ENCODE measurements at places on chromosomes 1 and 21. TPM values are rescaled to one million over a fixed set of nuclear protein-coding genes. Genes with fewer than 3 reads are reported as not detected.
A peak's percentile ranks its signal among the peaks of the same experiment; 100 is the strongest.

DNA sequence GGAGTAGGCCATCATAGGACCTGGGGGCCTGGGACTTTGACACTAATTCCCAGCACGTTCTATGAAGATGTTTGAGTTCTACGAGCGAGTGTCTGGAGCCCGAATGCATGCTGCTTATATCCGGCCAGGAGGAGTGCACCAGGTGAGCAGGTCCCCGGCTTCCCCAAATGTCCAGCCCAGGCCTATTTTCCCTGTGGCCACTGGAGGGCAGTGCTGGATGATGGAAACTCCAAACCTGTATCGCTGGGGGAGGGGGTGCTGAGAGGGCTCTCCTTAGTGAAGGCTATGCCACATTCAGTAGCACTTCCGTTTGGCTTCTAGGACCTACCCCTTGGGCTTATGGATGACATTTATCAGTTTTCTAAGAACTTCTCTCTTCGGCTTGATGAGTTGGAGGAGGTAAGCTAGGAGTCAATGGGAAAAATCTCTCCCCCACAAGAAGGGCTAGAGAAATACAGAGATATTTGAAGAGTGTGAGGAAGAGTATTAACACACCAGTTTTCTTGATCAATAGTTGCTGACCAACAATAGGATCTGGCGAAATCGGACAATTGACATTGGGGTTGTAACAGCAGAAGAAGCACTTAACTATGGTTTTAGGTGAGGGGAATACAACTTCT lies 5.2 kb upstream of the FCER1G start:
- peaks cover 31% of the 10 kb centered on the region for H3K36me3 ChIP-seq
- H3K27ac ChIP-seq = peak overlapping the region; percentile 46
- H3K4me1 ChIP-seq = peaks cover 32% of the 10 kb centered on the region
- no peaks in the 10 kb centered on the region for H3K27me3 ChIP-seq
- DNase-seq = peak; percentile 51
- no peak overlapping the region for H3K4me3 ChIP-seq

DNA sequence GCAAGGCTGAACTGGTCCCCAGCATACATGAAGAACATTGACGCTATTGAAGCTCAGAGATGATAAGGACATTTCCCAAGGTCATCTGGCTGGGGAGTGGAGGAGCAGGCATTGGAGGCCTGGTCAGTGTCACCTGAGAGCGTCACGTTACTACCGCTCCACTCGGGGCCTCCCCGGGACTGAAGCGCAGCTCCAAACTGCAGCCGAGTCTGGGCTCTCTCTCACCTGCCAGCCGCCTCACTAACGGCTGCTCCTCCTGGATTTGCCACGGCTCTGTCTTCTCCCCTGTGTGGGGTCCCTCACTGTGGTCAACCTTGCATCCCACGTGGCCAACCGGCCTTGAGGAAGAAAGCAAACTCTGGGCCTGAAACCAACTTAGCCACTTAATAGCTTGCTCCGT lies 111.3 kb downstream of the ADSS2 start:
- H3K27me3 ChIP-seq = no peaks in the 10 kb centered on the region
- H3K27ac ChIP-seq = no peak overlapping the region
- H3K4me3 ChIP-seq = no peak overlapping the region

- H3K4me1 ChIP-seq = no peaks in the 10 kb centered on the region
- H3K4me3 ChIP-seq = no peak overlapping the region
- no peak for DNase-seq
- no peaks in the 10 kb centered on the region for H3K36me3 ChIP-seq
- peaks cover 6% of the 10 kb centered on the region for H3K27me3 ChIP-seq
Observed at GRCh38 chr1:156172696-156173470, 19.5 kb downstream of the SEMA4A start.

- DNase-seq = no peak
- H3K4me1 ChIP-seq = no peaks in the 10 kb centered on the region
- no peaks in the 10 kb centered on the region for H3K36me3 ChIP-seq
Observed at GRCh38 chr1:15016526-15016925, 137.0 kb upstream of the TMEM51 start.

- H3K4me1 ChIP-seq = peaks cover 22% of the 10 kb centered on the region
- no peak overlapping the region for H3K27ac ChIP-seq
- peak overlapping the region; percentile 55 for H3K4me3 ChIP-seq
- H3K27me3 ChIP-seq = peaks cover 3% of the 10 kb centered on the region
Observed at GRCh38 chr21:43370091-43370658, 56.8 kb downstream of the SIK1 start.

- peaks cover 15% of the 10 kb centered on the region for H3K27me3 ChIP-seq
- no peak overlapping the region for H3K4me3 ChIP-seq
- no peaks in the 10 kb centered on the region for H3K36me3 ChIP-seq
- DNase-seq = no peak
- 0 out of 2 replicates have a peak, but pooled peaks cover 6% of the 10 kb centered on the region for H3K4me1 ChIP-seq
- H3K27ac ChIP-seq = no peak overlapping the region
Observed at GRCh38 chr1:160186246-160186645, 4.1 kb upstream of the CASQ1 start.

- no peaks in the 10 kb centered on the region for H3K27me3 ChIP-seq
- no peak overlapping the region for H3K4me3 ChIP-seq
- peaks cover 14% of the 10 kb centered on the region for H3K4me1 ChIP-seq
- no peaks in the 10 kb centered on the region for H3K36me3 ChIP-seq
- no peak for DNase-seq
- no peak overlapping the region for H3K27ac ChIP-seq
Observed at GRCh38 chr1:115086176-115086830, 3.0 kb downstream of the TSPAN2 start.

- no peak overlapping the region for H3K4me3 ChIP-seq
- H3K4me1 ChIP-seq = peaks cover 10% of the 10 kb centered on the region
- H3K36me3 ChIP-seq = no peaks in the 10 kb centered on the region
- peak; percentile 36 for DNase-seq
Observed at GRCh38 chr1:204446413-204447111, 34.9 kb upstream of the PPP1R15B start.

GRCh38 chr1:207750631-207751305 lies 1.1 kb upstream of the CD46 start:
- H3K4me3 ChIP-seq = peak overlapping the region; percentile 99
- H3K36me3 ChIP-seq = no peaks in the 10 kb centered on the region
- no peak for DNase-seq
- peak overlapping the region; percentile 94 for H3K27ac ChIP-seq

DNA sequence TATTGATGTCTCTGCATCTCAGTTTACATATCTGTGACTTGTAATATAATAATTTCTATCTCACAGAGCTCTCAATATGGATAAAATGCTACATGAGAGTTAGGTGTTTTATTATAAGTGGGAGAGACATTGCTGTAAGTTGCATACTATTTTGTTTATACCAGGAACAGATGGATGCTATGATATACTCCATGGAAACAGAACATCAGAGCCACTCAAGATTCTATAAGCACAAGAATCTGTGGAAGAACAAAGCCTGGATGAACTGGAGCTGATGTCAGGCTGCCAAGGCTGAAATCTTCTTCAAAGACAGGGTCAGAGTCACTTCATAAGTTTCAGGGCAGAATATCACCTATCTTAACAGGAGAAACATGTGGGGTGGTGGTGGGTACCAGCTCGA lies 30.2 kb downstream of the DUSP10 start:
- peaks cover 87% of the 10 kb centered on the region for H3K4me1 ChIP-seq
- H3K36me3 ChIP-seq = peaks cover 56% of the 10 kb centered on the region
- DNase-seq = no peak
- peaks cover 2% of the 10 kb centered on the region for H3K27me3 ChIP-seq
- H3K27ac ChIP-seq = peak overlapping the region; percentile 90

DNA sequence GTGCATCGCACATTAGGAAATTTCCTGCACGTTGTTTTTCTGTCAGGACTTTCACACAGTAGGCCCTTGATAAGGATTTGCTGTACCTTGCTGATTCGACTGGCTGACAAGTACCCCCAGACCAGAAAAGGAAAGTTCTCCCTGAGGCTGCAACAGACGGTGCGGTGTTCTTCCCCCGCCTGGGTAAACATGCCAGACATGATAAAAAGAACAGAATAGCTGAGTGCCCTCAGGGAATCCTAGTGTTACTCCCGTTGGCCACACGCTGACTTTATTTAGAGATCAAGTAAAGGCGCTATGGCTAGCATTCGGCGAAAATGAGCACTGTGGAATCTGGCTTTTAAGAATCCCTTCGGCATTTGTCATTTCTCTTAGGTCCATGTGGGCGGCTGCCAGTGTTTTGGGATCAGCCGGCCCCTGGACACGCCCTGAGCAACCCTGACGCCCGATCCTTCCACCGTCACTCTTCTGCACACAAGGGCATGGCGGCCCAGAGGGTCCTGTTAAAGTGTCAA lies 607.7 kb downstream of the KIF26B start:
- H3K27me3 ChIP-seq = no peaks in the 10 kb centered on the region
- peaks cover 20% of the 10 kb centered on the region for H3K4me1 ChIP-seq
- no peak for DNase-seq
- H3K4me3 ChIP-seq = no peak overlapping the region
- H3K36me3 ChIP-seq = peaks cover 17% of the 10 kb centered on the region
- no peak overlapping the region for H3K27ac ChIP-seq

GRCh38 chr1:53622531-53622930 lies 116.4 kb downstream of the GLIS1 start:
- H3K36me3 ChIP-seq = no peaks in the 10 kb centered on the region
- H3K27me3 ChIP-seq = peaks cover 20% of the 10 kb centered on the region
- peaks cover 10% of the 10 kb centered on the region for H3K4me1 ChIP-seq
- H3K4me3 ChIP-seq = no peak overlapping the region
- no peak overlapping the region for H3K27ac ChIP-seq

DNA sequence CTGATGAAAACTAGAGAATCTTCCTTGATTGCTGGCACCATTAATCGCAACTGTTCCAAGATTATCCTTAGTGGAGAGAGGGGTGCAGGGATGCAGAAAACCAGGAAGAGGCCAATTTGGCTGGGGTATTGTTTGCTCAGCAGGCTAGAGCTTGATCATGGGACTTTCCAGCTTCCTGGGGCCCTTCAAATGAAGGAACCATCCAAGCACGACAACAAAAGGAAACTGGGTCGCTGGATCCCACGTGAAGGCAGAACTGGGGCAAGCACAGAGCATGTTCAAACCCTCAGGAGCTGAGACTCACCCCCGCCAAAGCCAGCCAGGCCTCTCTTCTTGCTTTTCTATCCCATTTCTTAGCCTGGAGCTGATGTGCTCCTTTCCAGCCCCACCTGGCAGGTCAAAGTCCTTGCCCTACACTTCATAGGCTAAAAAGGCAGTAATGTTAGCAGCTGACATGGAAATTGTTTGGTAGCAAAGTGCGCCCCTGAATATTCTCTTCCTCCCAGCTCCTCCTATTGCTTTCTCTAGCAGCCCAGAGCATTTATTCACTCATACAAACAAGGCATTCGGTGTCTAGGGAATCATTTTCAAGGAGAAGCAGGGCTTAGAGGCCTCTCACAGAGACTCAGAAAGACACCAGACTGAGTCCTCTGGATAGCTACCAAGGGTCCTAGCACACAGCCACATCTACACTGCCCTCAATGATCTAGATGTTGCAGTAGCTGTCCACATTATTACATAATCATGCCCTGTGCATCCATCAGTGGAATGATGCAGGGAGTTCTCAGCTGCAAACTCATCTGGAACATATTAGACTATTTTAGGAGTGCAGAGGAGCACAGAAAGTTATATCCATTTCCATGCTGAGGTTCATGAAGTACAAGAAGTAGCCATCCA lies 11.5 kb downstream of the KCNA2 start:
- peaks cover 10% of the 10 kb centered on the region for H3K27me3 ChIP-seq
- no peak for DNase-seq

GRCh38 chr1:153848805-153849204 lies 73.6 kb downstream of the SLC27A3 start:
- peaks cover 23% of the 10 kb centered on the region for H3K36me3 ChIP-seq
- peaks cover 4% of the 10 kb centered on the region for H3K27me3 ChIP-seq
- no peak overlapping the region for H3K4me3 ChIP-seq
- no peak overlapping the region for H3K27ac ChIP-seq
- peaks cover 3% of the 10 kb centered on the region for H3K4me1 ChIP-seq

GRCh38 chr1:16133007-16133961 lies 22.6 kb downstream of the EPHA2 start:
- peaks cover 2% of the 10 kb centered on the region for H3K27me3 ChIP-seq
- no peak overlapping the region for H3K27ac ChIP-seq
- no peak overlapping the region for H3K4me3 ChIP-seq
- no peak for DNase-seq
- peaks cover 2% of the 10 kb centered on the region for H3K4me1 ChIP-seq

DNA sequence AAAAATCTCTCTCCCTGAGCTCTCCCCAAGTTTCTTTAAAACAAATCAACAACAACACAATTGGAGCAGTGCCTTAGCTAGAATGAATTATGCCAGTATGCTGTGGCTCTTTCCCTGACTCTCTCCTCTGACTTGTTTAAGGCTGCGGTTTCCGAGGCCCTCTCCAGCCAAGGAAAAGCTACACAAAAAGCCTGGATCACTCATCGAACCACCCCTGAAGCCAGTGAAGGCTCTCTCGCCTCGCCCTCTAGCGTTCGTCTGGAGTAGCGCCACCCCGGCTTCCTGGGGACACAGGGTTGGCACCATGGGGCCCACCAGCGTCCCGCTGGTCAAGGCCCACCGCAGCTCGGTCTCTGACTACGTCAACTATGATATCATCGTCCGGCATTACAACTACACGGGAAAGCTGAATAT lies 1.9 kb downstream of the S1PR1 start:
- H3K27me3 ChIP-seq = peaks cover 2% of the 10 kb centered on the region
- peaks cover 43% of the 10 kb centered on the region for H3K4me1 ChIP-seq
- peaks cover 8% of the 10 kb centered on the region for H3K36me3 ChIP-seq
- H3K4me3 ChIP-seq = peak overlapping the region; percentile 90
- H3K27ac ChIP-seq = peak overlapping the region; percentile 28

DNA sequence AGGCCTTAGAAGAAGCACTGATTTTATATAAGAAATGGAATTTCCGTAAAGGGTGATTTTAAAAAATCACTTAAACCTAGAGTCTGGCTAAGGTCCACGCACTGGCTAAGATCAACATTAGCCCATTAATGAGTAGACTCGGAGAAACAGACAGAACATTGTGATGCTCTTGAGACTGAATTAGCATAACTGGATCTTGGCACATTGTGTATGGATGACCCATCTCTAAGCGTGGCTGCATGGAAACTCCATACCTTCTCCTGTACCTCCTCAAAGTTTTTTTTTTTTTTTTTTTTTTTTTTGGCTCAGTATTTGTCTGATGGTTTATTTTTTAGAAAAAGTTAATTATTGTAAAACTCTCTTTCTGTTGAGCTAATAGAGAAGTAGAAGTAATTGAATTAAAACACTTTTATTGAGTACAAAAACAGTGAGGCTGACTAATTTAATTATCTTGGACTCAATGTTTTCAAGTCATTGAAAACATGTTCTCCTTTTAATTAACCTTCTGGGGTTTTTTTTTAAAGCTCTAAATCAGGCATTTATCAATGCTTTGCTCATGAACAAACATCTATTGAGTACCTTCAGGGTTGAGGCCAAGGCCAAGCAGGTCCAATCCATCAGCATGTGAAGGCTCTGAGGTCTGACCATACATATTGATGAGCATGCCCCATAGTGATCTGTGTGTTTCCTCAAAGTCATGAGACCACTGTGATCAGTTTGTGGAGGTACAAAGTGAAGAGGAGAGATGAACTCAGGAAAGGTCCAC lies 74.0 kb downstream of the TLR5 start:
- no peak overlapping the region for H3K27ac ChIP-seq
- H3K4me3 ChIP-seq = no peak overlapping the region
- H3K36me3 ChIP-seq = no peaks in the 10 kb centered on the region
- peaks cover 31% of the 10 kb centered on the region for H3K27me3 ChIP-seq
- no peak for DNase-seq

TSEN15 gene
- total RNA-seq = 40.2 TPM

ZBTB8A gene
- total RNA-seq = 4.5 TPM

TSPAN1 gene
- 0.85 TPM for total RNA-seq

GGPS1 gene
- total RNA-seq = 28.1 TPM

MNDA gene
- not detected for total RNA-seq

ARL8A gene
- 52.6 TPM for total RNA-seq

MAGOH gene
- total RNA-seq = 32.2 TPM

GLMP gene
- total RNA-seq = 48.5 TPM

HSF2BP gene
- 0.68 TPM for total RNA-seq

OR2T5 gene
- not detected for total RNA-seq

C4BPB gene
- total RNA-seq = 0.55 TPM

ANGPTL3 gene
- not detected for total RNA-seq

TEKT2 gene
- not detected for total RNA-seq

PRR9 gene
- total RNA-seq = not detected
